ENCODE measurements at places on chromosomes 12 and 14.

DNA sequence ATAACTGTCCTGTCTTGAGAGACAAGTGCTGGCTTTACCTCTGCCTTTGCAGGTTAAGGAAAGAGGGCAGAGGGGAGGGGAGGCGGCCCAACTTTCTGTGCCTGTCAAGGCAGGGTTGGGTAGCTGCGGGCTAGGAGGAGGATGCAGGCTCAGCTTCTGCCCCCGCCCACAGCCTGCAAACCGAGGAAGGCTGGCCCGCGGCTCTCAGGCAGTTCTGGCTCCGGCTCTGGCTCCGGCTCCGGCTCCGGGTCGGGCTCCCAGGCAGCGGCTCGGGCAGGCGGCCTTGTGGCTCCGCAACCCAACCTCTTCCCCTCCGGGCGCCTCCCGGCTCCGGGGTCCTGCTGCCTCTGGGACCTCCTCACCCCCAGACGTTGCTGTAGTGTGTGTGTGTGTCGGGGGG, 92.9 kb downstream of the TMEM30B start:
- DNase-seq = no peak

- no peak for DNase-seq
Measured at GRCh38 chr12:49357103-49357678, 10.1 kb upstream of the SPATS2 start.

DNA sequence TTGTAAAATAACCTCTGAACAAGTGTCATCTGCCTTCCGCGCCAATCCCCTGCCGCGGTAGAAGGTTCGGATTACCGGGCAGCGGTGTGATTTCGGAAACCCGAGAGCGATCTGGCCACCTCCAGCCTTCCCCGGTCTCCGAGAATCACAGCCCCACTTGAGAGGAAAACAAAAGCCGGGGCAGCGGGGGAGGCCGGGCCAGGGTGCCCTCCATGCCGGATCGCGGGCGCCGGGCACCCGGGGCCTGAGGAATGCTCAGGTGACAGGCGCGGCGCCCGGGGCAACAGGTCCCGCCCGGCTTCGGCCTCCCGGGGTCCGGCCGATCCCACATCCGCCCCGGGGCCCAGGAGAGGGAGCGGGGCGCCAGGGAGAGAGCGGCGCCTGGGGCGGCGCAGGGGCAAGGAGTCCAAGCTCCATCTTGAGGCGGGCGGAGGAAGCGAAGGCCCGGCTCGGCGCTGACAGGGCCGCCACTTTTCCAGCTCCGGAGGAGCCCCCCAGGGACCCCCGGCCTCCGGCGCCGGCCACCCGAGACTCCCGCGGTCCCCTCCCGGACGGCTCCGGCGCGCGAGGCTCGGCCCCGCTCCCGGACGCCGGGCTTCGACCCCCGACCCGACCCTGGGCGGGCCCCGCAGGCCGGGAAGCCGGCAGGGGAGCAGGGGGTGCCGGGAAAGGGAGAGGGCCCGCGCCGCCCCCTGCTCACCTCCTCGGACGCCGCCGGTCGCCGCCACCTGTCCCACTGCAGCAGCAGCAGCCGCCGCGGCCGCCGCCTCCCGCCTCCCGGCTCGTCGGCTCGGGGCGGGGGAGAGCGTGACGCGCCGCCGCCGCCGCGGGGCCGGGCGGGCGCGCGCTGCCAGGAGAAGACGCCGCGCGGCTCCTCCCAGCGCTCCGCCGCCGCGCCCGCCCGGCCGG, at the start of gene CLIP1:
Gene CLIP1, minus strand, starts transcription at position 849 of the 909 bp plus-strand sequence. CDS start 42,217 bp downstream, outside the sequence.
- DNase-seq = peak; percentile 70

DNA sequence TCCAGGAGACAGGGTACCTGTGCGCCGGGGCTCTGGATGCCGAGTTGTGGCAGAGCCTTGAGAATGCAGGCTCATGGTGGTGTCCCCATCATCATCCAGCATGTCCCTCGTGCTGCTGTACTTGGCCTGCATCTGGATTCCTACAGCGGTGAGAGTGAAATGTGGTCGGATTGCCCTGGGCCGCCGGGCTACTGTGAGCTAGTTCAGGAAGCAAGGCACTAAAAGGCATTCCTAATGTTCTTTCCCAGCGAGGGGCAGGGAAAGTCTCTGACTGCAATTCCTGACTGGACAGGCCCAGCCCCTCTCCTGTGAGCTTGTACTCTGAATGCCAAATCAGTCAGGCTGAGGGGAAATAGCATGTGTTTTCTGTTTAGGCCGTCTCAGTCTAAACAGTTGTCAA, at the start of gene CLEC1A:
Gene CLEC1A, minus strand, starts transcription at position 195 of the 400 bp plus-strand sequence. Its CDS starts 63 bp downstream, at position 132.
- DNase-seq = no peak

DNA sequence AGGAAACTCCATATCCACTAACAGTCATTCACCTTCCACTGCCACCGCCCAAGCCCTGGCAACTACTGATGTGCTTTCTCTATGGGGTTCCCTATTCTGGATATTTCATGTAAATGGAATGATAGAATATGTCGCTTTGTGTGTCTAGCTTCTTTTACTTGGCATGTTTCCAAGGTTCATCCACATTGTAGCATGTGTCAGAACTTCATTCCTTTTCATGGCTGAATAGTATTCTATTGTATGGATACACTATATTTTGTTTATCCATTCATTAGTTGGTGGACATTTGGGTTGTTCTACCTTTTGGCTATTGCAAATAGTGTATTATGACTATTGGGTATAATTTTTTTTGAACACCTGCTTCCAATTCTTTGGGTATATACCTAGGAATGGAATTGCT, 8.6 kb downstream of the POU6F1 start:
- DNase-seq = no peak

DNA sequence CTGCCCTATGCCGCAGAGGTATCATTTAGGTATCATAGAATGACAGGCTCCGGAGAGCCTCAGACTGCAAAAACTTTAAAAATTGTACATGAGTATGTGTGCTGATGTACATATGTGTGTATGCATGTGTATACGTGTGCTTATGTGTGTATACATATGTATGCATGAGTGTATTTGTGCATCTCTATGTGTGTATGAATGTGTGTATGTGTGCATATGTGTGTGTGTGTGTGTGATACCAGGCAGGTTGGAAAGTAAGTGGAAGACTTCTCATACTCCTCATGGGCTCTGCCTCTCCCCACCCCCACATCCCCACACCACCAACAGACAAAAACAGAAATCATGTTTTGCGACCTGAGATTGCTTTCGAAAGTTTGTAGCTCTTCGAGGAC, 621 bp upstream of the TMEM117 start:
- DNase-seq = no peak

DNA sequence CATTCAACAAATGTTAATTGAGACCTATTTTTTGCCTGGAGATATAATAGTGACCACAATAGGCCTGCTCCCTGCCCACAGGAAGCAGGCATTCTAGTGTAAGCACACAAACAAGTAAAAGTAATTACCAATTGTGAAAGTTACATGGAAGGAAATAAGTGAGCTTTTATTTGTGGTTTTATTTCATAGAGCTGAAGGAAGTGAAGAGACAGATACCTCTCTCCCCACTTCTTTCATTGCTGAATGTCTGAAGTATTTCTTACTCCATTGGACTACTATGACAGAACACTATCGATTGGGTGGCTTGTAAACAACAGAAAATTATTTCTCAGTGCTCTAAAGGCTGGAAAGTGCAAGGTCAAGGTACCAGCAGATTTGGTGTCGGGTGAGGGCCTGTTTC, 183.5 kb downstream of the PRKCH start:
- no peak for DNase-seq

DNA sequence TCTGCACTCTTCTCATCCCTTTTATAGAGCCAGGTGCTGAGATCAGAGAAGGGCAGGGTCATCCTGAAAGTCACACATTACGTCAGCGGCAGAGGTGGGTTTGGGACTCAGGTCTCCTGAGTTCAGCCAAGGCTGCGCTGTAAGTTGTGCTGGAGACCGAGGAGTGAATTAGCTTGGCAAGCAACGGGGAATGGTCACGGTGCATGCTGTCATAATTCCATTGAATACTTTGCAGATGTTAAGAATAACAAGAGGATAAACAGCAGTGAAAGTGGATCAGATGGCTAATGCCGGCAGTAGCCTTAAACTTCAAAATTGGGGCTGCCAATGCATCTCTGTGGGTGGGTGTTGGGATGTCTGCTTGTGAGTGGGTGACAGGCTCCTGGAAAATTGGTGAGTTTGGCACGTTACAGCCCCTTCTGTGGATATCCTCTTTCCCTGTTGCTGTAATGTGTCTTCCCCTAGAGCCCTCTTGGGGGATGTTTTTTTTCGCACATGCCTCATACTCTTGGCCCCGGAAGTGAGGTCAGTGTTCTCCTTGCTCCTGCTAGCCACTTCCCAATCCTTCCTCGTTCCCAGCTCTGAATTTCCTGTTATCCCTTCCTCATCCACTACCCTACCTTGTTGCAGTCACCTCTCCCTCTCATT, 287.1 kb upstream of the SRRM4 start:
- DNase-seq = no peak

DNA sequence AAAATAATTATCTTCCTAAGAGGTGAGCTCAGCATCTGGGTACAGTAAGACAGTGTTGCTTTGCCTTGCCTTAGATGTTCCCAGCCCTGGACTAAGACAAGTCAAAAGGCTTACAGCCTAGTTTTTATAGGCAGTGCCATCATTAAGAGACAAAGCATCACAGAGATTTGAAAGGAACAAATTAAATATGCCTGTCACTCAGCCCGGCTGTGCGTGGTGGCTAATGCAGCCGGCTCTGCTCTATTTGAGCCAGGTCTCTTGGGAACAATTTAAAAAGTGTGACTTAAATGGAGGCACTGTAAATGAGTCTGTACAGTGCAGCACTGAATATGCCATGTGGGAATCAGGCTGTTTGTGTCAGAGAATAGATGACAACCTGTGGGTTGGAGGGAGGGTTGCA, 1687.4 kb upstream of the FLRT2 start:
- DNase-seq = no peak

DNA sequence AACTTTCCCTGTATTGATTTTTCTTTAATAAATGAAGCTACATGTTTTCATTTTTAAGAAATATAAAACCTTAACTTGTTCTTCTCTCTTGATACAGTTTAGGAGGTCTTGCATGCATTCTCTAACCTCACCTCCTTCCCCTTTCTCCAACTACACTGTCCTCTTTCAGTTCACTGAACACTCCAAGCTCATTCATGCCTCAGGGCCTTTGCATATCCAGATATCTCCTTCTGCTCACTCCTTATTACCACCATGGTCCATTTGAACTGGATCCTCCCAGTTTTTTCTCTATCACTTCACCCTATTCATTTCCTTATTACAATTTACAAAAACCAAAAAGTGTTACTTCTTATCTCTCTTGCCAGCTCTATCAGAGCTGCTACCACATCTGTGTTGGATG, 242.9 kb upstream of the PLEKHG7 start:
- no peak for DNase-seq

DNA sequence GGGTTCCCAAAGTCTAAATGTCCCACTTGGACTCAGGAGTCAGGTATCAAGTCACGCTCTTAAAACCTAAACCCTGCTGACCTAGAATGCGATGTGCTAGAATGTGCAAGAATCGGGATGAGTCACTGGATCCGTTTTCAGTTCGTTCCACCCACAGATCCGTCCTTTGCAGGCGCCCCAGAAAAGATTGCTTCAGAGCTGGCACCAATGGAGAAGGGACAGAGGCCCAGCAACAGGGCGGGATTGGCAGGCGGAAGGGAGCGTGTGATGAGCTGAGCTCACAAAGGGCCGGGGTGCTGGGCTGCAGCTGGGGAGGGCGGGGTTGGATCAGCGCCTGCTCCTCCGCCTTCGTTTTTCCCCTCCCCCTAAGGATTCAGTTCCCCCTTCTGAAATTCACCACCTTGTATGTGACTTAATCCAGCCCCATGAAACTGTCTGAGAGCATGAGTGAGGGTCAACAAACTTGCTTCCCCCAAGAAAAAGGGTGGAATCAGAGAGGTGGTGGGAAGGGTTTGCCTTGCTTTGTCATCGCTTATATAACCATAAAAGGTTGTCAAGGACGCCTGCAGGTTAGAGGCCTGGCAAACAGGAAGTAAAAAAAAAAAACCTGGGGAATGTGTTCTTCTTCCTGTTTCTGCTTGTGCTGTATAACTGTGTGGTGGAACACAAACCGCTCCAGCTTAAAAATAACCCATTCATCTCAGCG, 2.8 kb upstream of the UBC start:
- DNase-seq = peak; percentile 98

- DNase-seq = no peak
Measured at GRCh38 chr12:54725233-54725843, 77.2 kb upstream of the DCD start.

- DNase-seq = no peak
Measured at GRCh38 chr14:105884808-105885281, 358.5 kb downstream of the TMEM121 start.

DNA sequence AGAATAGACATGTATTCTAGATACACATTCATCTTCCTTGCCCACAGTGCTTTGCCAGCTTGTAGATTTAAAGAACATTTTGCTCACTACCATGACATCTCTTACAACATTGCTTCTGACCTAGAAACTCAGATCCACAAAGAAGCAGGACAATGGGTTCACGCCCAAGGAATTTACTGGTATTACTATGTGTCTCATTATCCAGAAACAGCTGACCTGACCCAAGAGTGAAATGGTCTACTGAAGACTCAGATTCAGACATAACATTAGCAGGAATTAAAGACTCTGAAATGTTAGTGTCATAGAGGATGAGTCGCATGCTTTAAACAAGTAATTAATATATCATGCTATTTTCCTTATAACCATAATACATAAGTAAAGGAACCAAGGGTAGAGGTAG, 731.4 kb downstream of the GALC start:
- no peak for DNase-seq

GRCh38 chr12:107326237-107326636, 232.9 kb upstream of the CRY1 start:
- DNase-seq = no peak

- no peak for DNase-seq
Measured at GRCh38 chr12:40216516-40217288, 8.1 kb upstream of the LRRK2 start.

- no peak for DNase-seq
Measured at GRCh38 chr12:99035803-99036202, 390.7 kb downstream of the APAF1 start.

- no peak for DNase-seq
Measured at GRCh38 chr14:49962621-49963020, 69.7 kb downstream of the ARF6 start.

DNA sequence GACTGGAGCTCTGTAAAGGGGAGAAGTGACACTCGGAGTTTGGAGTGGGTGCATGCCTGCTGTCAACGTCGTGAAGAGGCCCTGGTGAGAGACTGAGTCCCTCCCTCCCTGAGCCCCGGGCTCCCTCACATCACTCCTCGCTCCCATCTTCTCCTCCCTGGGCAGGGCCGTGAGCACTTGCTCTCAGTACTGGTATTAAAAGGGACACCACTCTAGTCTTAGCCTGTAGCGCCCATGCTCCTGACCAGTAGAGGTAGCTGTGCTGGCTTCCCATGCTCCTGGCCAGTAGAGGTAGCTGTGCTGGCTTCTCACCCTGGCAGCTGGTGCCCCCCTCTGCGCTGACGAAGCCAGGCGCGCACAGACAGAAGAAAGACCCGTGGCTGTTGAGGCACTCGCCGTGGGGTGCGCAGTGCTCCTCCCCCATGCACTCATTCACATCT, 14.7 kb downstream of the ISCA2 start:
- no peak for DNase-seq

All from activated CD8-positive, alpha-beta memory T cell treated with anti-CD3 and anti-CD28 coated beads, Interleukin-2, amount 10 ng/mL, durations not matched to agents 7 days and 5 days (primary cell).